ENCODE measurements at places on chromosomes 4 and X.
A peak's percentile ranks its signal among the peaks of the same experiment; 100 is the strongest.

- no peak for DNase-seq
Measured at GRCh38 chr4:82866706-82867385, 24.1 kb downstream of the SEC31A start.

DNA sequence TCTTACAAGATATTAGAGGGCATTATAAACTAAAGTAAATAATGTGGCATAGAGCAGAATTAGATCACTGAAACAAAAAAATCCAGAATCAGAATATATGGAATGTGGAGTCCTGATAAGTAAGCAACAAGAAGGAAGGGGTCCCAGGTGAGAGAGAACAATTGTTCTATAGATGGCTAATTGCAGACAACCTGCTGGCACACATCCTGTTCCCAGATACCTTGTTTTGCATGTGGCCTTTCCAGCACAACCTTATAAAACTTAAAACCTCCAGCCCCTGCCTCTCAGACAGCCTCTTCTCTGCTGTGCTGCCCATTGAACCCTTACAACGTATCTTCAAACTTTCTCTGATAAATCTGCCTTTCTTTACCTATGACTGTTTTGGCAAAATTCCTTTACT lies 4.7 kb upstream of the ZNF674 start:
- DNase-seq: no peak

DNA sequence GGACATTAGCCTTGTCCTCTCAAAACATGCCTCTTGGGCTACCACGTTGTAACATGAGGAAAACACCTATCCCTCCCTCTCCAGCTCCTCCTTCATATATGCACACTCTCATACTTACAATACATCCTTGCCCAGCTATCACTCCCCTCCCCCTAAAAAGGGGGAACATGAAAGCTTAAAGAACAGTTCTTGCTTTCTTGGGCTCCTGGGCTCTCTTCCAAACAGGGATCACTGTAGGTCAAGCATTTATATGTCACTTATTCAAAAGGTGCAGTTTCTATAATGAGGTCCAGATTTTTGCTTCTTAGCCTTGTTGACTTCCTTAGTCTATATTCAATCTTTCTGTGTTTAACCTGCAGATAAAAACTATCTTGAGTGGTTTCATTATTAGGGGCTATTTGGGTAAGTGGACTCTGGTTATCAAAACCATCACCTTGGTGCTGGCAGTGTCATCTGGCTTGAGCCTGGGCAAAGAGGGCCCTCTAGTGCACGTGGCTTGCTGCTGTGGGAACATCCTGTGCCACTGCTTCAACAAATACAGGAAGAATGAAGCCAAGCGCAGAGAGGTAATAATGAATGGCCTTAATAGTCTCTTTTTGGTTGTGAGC lies 119.4 kb downstream of the AKAP4 start:
- peak; percentile 10 for DNase-seq

- DNase-seq: no peak
Measured at GRCh38 chr4:177555007-177555574, 112.9 kb upstream of the AGA start.

DNA sequence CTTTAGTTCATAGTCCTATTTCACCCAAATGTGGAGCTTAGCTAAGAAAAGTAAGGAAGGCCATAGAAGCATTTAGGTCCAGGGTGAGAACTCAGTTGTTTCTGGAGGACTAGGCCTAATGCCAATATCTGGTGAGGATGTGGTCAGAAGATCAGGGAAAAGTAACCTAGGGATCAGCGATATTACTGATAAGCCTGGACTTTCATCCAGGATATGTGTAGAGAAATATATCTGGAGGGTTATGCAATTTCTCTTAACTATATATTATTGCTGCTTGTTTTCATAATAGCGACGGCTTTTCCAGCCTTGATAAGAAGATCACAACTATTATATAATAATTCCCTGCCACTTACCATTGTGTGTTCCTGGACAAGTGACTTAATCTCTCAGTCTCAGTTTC lies 81.1 kb downstream of the FRAS1 start:
- no peak for DNase-seq

GRCh38 chr4:168453146-168453545 lies 27.1 kb downstream of the DDX60L start:
- no peak for DNase-seq

- DNase-seq: no peak
Measured at GRCh38 chr4:38562751-38563198, 101.2 kb upstream of the KLF3 start.

GRCh38 chrX:35617836-35618235 lies 180.3 kb upstream of the MAGEB16 start:
- DNase-seq: no peak

GRCh38 chr4:119592830-119593229 lies 35.8 kb downstream of the PDE5A start:
- no peak for DNase-seq

DNA sequence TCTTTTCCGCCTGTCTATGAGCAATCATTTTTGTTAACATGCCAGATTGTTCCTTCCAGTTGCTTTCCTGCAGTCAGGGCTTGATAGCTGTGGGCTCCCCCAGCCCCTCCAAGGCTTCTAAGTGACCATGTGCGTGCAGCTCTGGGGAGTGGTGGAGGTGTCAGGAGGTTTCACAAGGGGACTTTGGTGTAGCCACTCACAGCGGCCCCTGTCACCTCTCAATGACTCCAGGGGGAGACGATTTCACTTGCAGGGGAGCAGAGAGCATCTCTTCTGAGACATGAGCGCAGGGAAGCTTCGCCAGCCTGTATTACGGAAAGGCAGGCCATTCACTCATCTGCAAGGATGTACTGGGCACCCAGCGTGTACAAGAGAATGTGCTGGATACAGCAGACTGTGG lies 3.1 kb upstream of the GPR78 start:
- DNase-seq: no peak
